Omental fat pad (tissue), 4 donors: ENCODE measurements at places on chromosomes 7 and 10.

DNA sequence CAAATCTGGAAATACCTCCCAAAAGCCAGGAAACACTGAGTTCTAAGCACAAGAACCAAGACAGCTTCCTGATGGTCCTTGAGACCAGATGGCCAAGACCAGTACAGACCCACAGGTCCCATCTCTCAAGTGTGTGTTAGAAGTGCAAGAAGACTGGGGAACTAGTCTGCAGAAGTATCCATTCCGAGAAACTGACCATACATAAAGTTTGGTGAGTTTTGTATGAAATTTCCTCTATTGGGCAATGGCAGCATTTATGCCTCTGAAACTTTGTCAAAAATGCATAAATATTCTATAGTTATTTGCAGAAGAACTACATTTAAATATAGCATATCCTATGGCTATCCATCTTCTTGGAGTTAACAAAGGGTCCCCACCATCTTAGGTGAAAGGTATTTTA lies 137.5 kb downstream of the LRRN3 start:
- DNase-seq = no peak

DNA sequence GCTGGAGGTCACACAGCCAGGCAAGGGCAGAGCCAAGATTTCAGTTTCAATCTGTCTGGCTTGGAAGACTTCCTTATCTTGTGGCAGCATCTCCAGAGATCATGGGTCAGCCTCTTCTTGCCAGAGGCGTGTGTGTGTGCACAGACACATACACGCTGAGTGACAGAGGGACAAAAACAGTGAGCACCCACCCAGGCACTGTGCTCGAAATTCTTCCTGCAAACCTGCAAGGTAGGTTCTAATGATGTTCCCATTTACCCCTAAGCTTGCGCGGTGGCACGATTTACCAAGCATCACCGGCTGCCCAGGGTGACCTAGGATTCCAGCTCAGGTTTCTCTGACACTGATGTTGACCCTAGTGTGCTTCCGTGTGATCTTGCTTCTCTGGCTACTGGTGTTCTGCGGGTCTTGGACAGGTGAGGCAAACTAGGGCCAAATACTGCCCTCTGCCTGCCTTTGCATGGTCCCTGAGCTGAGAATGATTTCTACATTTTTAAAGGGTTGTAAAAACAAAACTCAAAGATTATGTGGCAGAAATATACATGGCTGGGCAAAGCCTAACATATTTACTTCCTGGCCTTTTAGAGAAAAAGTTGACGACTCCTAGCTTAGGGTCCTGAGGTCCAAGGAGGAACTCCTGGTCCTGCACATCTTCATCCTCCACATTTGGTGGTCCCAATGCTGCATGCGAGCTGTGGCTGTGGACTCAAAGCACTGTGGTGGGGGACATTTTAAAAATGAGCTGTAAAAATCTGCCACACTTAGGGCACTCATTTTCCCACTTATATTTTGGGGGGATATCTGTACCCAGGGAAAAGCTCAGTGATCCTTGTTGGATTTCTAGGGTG lies 268.5 kb downstream of the RPS24 start:
- no peak for DNase-seq

DNA sequence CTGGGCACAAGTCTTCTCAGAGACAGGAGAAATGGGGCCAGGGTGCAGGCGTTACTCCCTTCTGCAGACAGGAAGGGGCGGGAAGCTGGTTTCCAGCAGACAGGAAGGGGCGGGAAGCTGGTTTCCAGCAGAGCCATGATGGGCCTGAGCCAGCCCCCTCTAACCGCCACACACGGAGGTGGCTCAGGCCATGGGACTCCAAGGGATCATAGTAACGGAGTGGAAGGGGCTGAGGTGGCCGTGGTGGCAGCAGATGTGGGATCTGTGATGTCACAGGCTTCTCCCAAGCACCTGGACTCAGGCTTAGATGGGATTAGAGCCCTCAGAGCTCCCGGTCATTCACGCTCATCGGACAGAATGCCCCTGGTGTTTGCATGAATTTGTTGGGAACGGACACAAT lies 177.8 kb downstream of the USP6NL start:
- DNase-seq = no peak

DNA sequence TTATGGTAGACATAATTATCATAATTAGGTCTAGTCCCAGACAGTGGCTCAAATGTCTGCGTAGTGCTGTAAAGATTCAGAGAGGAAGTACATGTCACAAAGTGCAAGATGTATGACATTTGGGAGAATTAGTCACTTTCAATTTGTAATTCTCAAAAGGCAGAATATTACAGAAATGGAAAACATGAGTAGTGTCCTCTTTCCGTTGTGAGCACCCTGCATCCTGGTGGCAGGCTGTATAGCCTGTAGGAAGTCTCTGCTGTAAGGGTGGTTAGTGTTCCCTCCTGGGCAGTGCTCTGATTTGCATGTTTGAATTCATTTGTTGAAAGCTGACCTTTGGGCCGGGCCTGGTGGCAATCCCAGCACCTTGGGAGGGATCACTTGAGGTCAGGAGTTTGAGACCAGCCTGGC lies 17.0 kb downstream of the CDK14 start:
- no peak for DNase-seq

DNA sequence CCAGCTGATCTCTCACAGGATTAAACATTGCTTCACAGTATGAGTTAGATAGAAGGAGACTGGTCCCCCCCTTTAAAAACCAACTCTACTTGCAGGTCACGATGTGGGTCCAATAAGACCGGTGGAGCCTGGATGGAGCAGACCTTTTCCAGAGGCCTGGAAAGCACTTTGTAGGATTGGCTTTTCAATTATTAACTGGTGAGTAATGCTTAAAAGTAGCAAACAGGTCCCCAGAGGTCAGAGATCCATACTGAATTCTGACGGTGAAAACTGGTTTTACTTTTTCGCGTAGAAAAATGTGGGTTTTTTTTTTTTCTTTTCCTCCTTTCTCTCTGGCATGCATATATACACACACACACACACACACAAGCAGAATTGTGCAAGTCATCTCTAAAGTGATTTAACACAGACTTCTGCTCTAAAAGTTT lies 74.9 kb upstream of the OGDHL start:
- no peak for DNase-seq

GRCh38 chr7:76202666-76203030 lies 952 bp downstream of the SRRM3 start:
- DNase-seq = no peak

GRCh38 chr10:71079761-71080380 lies 132.5 kb upstream of the UNC5B start:
- DNase-seq = no peak

GRCh38 chr10:70834021-70834420 lies 18.3 kb downstream of the SGPL1 start:
- no peak for DNase-seq

GRCh38 chr7:124349443-124349842 lies 316.6 kb upstream of the TMEM229A start:
- DNase-seq = no peak

DNA sequence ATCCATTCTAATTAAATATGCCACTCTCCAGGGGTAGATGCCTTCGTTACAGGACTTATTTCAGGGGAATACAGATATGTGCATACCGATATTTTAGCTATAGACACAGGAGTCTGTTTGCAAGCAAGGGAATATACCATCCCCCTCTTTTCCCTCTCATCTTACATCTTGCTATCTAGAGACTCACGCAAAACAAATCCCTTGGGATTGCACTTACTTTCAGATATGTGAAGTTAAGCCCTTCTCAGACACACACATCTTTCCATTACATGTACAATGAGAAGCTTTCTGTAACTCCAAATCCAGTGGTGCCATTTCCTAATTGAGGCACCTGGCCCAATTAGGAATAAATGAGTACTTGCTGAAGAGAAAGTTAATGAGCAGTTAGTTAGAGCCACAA lies 250.4 kb upstream of the FZD8 start:
- DNase-seq = no peak

- no peak for DNase-seq
Measured at GRCh38 chr10:122525788-122526187, 34.8 kb upstream of the DMBT1 start.

DNA sequence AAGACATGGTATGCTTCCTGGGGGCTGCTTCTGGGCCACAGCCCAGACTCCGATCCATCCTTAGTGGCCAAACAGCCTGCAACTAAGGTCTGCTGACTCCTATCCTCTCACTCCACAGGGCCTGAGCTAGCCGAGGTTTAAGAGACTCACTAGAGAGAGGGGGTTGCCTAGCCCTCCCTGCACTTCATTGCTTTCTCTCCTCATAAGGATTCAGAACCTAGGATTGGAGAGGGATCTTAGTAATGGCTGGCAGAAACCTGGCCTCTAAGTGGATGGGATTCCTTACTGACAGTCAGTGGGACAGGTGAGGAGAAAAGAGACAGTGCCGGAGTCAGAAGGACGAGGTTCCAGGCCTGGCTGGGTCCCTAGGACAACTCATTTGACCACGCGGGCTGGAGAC lies 8.2 kb upstream of the DDIT4 start:
- no peak for DNase-seq

- no peak for DNase-seq
Measured at GRCh38 chr7:84176716-84177115, 17.9 kb downstream of the SEMA3A start.

DNA sequence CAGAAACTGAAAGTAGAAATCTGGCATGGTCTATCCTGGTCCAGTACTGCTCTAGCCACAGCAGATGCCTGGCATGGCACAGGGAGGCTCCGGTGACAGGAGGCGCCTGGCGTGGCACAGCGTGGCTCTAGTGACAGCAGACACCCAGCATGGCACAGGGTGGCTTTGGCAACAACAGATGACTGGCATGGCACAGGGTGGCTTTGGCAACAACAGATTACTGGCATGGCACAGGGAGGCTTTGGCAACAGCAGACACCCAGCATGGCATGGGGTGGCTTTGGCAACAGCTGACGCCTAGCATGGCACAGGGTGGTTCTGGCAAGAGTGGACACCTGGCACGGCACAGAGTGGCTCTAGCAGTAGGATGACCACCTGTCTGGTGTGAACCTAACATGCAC lies 480.5 kb upstream of the FOXK1 start:
- DNase-seq = no peak

GRCh38 chr7:74231232-74231590 lies 21.4 kb downstream of the LAT2 start:
- no peak for DNase-seq
